Thyroid gland (tissue), 4 donors: ENCODE measurements at places on chromosomes 16 and 17. TPM values are rescaled to one million over a fixed set of nuclear protein-coding genes. Genes with fewer than 3 reads are reported as not detected.

GRCh38 chr17:12389421-12389820 lies 276.3 kb upstream of the MYOCD start:
- H3K4me3 ChIP-seq, result no peak overlapping the region
- H3K4me1 ChIP-seq, result no peaks in the 10 kb centered on the region
- no peak overlapping the region for H3K27ac ChIP-seq

- no peak overlapping the region for H3K4me3 ChIP-seq
- DNase-seq, result no peak
- H3K4me1 ChIP-seq, result no peaks in the 10 kb centered on the region
- H3K27me3 ChIP-seq, result no peaks in the 10 kb centered on the region
- H3K27ac ChIP-seq, result no peak overlapping the region
Observed at GRCh38 chr17:39487946-39488345, 26.7 kb downstream of the CDK12 start.

MT1M gene
- total RNA-seq, result 45.5 TPM

KLHL10 gene
- total RNA-seq, result not detected

DNA sequence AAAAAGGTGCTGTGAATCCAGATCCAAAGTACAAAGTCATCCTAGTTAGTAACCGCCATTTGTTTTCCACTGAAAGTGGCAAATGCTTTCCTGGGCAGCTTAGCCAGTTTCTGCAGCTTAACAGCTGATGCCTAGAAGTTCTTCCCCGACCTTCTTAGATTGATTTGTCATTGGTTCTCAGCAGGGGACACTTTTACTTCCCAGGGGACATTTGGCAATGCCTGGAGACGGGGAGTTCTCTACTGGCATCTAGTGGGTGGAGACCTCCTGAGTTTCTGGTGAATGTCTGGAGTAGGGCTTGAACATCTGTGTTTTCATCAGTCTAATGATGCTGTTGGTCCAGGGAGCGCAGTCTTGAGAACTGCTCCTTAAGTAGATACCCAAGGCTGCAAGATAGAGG lies 7.6 kb downstream of the DNAJA3 start:
- H3K36me3 ChIP-seq, result peaks cover 13% of the 10 kb centered on the region
- H3K4me3 ChIP-seq, result no peak overlapping the region
- H3K27me3 ChIP-seq, result no peaks in the 10 kb centered on the region
- DNase-seq, result no peak
- no peak overlapping the region for H3K27ac ChIP-seq
- no peaks in the 10 kb centered on the region for H3K4me1 ChIP-seq

VAC14 gene
- total RNA-seq, result 69.4 TPM

DNA sequence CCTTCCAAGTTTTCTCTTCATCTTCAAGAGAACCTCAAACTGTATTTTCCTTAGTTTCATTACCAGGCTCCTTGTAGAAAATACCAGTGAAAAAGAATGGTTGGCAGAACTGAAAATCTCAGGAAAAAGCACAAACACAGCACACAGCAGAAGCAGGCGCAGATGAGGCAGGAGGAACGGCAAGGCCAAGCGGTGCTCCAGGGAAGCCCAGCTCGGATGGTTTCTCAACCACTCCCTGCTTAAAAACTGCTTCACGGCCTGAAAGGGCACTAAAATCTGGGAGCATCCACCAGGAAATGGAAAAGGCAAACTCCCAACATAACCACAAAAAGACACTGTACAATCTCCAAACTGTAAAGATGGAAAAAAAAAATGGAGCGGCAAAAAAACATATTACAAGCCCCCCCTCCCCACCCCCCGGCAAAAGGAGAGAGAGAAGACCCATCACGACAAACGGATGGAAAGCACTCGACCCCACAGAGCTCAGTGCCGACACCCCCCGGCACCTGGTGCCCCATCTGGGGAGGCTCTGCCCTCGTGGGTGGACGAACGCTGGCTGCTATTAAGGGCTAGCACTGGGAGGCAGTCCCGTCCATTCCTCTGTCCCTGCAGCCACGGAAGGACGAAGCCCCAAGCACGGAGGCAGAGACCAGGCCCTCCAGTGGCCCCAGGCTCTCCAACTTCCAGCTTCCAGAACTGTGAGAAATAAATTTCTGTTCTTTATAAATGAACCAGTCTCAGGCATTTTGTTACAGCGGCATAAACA lies 127.5 kb downstream of the ZNF778 start:
- H3K36me3 ChIP-seq, result no peaks in the 10 kb centered on the region
- no peak overlapping the region for H3K4me3 ChIP-seq
- no peaks in the 10 kb centered on the region for H3K27me3 ChIP-seq
- peaks cover 4% of the 10 kb centered on the region for H3K4me1 ChIP-seq
- no peak overlapping the region for H3K27ac ChIP-seq

DNA sequence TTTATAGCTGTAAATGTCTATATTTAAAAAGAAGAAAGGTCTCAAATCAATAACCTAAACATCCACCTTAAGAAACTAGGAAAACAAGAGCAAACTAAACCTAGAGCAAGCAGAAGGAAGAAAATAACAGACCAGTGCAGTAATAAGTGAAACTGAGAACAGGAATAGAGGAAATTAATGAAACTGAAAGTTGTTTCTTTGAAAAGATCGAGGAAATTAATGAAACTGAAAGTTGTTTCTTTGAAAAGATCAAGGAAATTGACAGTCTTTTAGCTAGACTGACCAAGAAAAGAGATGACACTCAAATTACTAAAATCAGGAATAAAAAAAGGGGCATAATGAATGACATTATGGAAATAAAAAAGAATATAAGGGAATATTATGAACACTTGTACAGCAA lies 46.4 kb downstream of the SLFN5 start:
- no peak overlapping the region for H3K4me3 ChIP-seq
- no peak for DNase-seq
- H3K36me3 ChIP-seq, result no peaks in the 10 kb centered on the region

GRCh38 chr17:33927732-33928133 lies 327.4 kb upstream of the CCL2 start:
- H3K4me3 ChIP-seq, result no peak overlapping the region
- no peaks in the 10 kb centered on the region for H3K36me3 ChIP-seq
- DNase-seq, result no peak
- no peaks in the 10 kb centered on the region for H3K4me1 ChIP-seq
- H3K27ac ChIP-seq, result no peak overlapping the region

DNA sequence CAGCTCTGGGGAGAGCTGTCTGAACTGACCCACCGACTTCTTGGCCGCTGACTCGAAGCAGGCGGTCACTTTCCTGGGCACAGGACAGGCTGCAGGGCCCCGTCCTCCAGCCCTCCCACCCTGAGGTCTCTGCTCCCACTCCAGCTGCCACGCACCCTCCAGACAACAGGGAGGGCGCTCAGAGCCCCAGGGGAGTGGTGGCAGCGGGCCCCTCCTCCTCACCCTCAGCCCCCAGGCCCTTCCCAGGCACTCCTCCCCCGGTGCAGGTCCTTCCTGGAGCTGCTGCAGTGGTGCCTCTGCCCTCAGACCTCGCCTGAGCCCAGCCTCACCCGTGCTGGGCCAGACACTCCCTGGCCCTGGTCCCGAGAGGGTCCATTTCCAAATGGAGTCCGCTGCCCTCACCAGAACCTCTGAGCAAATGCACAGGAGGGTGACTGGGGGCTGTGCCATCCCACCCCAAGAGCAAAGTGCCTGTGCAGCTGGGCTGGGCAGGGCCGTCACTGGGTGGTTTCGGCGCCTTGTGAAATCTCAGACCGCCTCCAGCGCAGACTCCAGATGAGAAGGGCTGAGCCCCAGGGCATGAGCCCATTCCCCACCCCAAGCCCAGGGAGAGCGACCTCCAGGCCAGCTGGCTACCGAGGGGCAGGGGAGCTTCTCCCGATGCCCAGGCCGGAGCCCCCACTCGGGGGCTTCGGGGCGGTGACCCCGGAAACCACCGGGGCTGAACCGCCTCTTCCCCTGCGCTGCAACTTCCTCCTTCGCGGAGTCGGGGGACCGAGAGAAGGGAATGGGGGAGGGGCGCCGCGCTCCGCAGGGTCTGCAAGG lies 717 bp downstream of the CYBA start:
- peak overlapping the region; percentile 66 for H3K4me3 ChIP-seq
- H3K4me1 ChIP-seq, result peaks cover 19% of the 10 kb centered on the region
- peak; percentile 32 for DNase-seq
- no peaks in the 10 kb centered on the region for H3K36me3 ChIP-seq
- H3K27me3 ChIP-seq, result no peaks in the 10 kb centered on the region
- H3K27ac ChIP-seq, result peak overlapping the region; percentile 83

ARHGAP44 gene
- 10.9 TPM for total RNA-seq

DNA sequence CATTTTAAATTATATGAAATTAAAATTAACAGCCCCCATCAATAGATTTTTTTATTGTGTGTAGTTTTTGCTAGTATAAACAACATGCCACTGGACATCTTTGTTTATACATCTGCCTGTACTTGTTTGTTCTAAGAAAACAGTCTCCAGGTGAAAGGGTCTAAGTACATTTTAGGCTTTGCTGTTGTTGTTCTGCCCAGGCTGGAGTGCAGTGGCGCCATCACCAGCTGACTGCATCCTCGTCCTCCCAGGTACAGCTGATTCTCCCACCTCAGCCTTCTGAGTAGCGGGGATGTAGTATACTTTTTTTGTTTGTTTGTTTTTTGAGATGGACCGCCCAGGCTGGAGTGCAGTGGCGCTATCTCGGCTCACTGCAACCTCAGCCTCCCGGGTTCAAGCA lies 25.5 kb downstream of the C17orf58 start:
- H3K27ac ChIP-seq, result no peak overlapping the region
- DNase-seq, result no peak
- H3K4me3 ChIP-seq, result no peak overlapping the region
- H3K4me1 ChIP-seq, result no peaks in the 10 kb centered on the region

CCL13 gene
- 1.5 TPM for total RNA-seq

DNA sequence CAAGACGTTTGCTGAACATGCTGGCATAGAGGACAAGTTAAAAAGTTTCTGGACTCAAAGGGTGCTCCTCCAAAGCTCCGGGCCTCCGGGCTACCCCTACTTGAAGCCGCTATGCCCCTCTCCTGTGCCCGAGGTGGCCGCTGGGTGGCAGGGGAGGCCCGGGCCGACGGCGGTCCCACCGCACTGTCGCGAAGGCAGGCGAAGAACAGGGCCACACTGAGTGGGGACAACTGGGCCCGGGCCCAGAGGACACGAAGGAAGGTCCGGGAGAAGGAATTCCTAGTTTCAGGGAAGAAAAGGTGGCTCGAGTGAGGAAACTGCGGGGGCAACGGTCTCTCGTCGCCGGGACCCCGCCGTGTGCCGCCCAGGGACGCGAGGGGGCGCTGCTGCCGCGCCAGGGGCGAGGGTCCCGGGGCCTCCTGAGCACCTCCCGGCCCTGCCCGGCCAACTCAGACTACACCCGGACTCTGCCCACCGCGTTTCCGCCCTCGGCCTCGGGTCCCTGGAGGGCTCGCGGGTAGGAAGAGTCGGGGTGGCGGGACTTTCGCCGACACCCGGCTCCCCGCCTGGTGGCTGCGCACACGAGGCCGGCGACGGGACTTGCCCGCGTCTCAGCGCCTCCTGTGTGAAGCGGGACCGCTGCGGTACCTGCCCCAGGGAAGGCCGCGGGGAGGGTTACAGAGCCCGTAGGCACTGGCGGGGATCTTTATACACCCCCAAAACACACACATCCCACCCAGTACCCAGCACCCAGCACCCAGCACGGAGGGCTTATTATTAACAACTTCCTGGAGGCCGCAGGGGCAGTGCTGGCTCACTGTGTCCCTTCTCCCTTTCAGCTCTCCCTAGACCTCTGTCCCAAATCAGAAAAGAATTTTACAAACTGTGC lies 772 bp upstream of the CHCT1 start:
- H3K27me3 ChIP-seq, result no peaks in the 10 kb centered on the region
- peak overlapping the region; percentile 40 for H3K4me3 ChIP-seq
- H3K36me3 ChIP-seq, result no peaks in the 10 kb centered on the region
- H3K4me1 ChIP-seq, result no peaks in the 10 kb centered on the region

DNA sequence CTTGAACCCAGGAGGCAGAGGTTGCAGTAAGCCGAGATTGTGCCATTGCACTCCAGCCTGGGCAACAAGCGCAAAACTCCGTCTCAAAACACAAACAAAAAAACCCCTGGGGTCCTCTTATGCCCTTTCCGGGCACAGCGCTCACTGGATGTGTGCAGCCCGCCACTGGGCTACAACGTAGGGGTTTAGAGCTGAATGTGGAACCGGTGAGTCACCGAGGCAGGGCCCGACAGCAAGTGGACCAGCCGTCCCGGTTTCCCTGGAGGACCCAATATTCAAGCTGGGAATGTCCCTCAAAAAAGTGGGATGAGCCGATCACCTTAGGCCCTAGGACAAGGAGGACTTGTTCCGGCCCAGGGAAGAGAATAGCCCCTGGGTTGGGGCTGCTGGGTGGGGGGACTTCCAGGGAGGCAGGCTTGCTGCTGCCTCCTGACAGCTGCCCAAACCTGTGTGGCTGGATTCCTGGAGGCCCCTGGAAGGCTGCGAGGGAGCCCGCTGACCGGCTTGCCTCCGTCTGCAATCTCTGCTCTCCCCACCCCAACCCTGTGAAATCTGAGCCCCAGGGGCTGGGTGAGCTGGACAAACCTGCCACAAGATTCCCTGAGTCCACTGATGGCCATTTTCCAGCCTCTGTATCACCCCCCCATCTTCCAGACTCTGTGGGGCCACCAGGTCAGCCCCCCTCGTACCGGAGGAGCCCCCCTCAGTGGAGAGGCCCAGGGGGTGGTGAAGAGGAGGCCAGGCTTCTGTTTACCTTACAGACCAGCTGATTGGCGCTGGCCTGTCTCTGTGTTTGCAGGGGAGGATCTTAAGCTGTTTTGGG lies 2.9 kb upstream of the CLDN9 start:
- no peak overlapping the region for H3K27ac ChIP-seq
- H3K4me1 ChIP-seq, result peaks cover 19% of the 10 kb centered on the region
- peak; percentile 76 for DNase-seq
- no peak overlapping the region for H3K4me3 ChIP-seq

DNA sequence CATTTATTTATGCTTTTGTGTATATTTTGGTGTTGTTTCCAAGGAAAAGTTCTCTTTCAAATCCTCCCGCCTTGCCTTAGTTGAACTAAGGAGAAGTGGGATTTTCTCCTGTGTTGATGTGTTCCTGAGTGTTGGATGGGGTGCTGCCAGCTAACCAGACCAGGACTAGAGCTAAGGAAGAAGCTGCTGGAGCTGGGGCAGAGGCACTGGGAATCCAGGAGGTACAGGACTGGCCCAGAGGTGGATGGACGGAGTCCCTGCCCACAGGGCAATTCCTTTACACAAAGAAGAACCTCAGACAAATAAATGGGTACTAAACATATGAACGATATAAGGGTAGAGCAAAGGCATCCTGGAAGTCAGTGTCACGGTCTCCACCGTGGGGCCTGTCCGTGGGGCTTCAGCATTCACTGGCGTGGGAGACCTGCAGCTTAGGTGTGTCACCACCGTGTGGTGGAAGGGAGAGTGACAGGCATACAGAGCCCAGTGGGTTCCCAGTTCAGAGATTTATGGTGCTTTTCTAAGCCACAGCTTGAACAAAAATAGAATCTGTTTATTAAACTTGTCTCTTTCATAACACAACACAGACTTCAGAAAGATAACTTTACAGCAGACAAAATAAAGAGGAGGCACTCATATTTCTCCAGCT lies 270.7 kb downstream of the NTN1 start:
- H3K4me1 ChIP-seq, result peaks cover 6% of the 10 kb centered on the region
- no peak overlapping the region for H3K27ac ChIP-seq
- H3K36me3 ChIP-seq, result no peaks in the 10 kb centered on the region
- no peaks in the 10 kb centered on the region for H3K27me3 ChIP-seq

ABCC3 gene
- total RNA-seq, result 189 TPM

PRPSAP2 gene
- total RNA-seq, result 48.7 TPM

- H3K36me3 ChIP-seq, result peaks cover under 1% of the 10 kb centered on the region
- H3K4me1 ChIP-seq, result peaks cover 6% of the 10 kb centered on the region
- no peaks in the 10 kb centered on the region for H3K27me3 ChIP-seq
- no peak overlapping the region for H3K4me3 ChIP-seq
Observed at GRCh38 chr17:16106161-16106891, 106.7 kb downstream of the TTC19 start.

MYH3 gene
- 5.4 TPM for total RNA-seq
